NCI-H2081 (cell line): ENCODE measurements at places on chromosomes 7 and 10.

DNA sequence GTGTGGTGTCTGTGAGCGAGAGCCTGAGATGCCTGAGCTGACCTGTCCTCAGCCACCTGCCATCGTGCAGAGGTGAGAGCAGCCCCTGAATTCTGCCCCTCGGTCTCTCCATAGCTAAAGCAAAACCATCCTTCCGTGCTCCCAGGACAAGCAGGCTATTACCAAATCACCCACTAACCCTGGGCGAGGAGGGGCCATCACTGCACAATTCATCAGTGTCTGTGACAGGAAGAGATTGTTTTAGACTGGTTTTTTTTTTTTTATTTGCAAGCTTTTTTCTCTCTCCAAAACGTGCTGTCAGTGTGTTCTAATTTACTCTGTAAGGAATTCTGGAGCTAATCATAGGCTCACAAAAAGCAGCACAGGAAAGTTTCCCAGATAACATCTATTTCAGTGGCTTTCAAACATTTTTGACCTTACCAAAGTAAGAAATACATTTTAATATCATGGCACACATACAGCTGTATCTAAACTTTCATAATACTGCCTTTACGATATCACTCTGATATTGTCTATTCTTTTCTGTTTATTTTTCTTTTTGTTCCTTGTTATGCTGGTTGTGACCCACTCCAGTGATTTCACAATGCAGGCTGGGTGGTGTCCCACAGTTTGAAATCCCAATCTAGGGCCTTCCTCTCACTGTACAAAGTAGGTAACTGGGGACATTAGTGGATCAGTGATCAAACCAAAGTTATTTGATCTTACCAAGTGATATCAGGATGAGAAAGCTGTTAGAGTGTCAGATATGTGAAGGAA is 62.8 kb downstream of the EGFR start:
- no peak for DNase-seq

DNA sequence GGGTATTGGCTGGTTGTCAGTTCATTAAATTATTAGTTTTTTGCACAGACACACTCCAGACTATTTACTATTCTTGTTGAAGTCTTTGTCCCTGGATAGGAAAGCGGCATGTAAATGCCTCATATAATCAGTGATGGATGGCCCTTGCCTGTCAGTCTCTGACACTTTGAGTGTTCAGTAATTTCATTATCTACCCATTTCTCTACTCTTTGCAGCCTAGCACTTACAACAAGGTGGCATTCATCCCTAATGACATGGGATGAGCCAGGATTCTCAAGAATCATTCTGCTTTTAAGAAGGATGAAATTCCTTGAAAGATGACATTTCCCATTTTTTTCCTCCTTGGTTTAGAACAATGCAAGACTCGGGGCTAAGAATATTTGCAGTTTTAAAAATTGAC is 155.7 kb downstream of the SORCS3 start:
- no peak for DNase-seq

GRCh38 chr10:68296843-68297663 is 34.8 kb upstream of the HNRNPH3 start:
- DNase-seq = no peak

GRCh38 chr7:87094322-87094721 is 34.9 kb upstream of the ELAPOR2 start:
- no peak for DNase-seq

GRCh38 chr7:112414855-112415490 is 35.3 kb upstream of the IFRD1 start:
- peak; percentile 70 for DNase-seq

DNA sequence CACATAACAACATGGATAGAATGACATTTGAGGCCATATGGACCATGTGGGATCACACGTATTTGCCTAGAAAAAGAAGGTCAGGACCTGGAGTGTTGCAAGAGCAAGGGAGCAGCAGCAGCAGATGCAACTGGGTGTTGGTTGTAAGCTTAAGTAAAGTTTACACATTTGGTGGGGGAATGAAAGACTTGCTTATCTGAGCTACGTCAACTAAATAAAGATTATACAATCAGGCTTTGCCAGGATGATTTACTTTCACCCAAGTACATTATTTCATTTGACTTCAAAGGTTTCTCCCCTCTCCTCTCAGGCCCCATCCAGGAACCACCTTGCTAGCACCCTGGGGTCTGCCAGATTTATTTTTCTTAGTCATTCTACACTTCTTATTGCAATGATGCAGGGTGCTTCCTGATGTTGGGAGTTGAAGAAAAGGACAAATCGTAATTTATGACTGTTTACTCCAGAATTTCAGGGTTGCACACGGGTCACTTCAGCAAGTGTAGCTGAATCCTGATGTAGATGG is 591.9 kb upstream of the IGFBP3 start:
- no peak for DNase-seq

- peak; percentile 14 for DNase-seq
These were observed 34.4 kb upstream of the SLF2 start for GRCh38 chr10:100878291-100878910.

DNA sequence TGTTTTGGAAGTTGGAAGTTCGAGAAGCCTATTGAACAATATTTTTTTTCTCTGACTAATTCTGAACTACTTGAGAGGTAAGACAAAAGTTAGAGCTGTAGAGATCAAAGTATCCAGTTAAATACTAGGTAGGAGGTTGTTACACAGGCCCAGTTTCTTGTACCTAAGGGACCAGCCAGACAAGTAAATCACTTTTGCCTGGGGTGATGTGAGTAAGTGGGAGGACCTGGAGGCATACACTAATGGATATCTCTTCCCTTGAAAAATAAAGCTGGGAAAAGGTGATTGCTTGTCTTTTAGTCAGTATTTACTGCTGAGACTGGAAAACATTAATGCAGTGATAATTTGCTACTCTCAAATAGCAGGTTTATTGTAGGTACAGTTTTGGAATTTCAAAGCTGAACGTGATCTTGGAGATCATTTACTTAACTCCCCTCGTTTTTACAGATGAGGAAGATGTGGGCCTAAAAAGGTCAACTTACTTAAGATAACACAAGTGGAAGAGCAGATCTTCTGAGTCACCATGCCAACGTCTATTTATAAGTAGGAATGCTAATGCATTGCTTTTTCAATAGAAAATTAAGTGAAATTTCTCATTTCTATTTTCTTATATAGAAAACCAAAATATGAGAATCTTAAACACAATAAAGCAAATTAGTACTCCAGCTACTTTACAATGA is 181.3 kb downstream of the PPP1R9A start:
- DNase-seq = no peak

GRCh38 chr10:13708256-13708990 is 121.7 kb downstream of the PRPF18 start:
- no peak for DNase-seq

- DNase-seq = no peak
These were observed 362.3 kb upstream of the MTPN start for GRCh38 chr7:136339464-136339863.

DNA sequence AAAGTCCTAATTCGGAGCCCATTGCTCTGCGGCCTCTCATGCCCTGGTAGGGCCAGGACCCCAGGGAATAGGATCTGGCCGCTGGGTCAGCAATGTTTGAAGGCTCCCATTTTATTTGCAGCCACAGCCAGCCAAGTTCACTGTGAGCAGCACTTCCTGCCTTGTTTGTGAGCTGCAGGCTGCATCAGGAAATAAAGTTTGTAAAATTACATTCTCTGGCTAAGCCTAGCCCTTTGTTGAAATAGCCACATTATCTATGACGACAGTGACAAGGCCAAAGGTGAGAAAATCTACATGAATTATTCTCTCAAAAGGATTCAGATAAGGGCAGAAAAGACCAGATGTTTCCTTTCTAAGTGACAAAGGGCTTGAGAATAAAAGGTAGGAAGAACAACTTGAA is 23.7 kb upstream of the ITGB1 start:
- DNase-seq = no peak

- DNase-seq = no peak
These were observed 273.5 kb downstream of the TWIST1 start for GRCh38 chr7:18843979-18844378.

DNA sequence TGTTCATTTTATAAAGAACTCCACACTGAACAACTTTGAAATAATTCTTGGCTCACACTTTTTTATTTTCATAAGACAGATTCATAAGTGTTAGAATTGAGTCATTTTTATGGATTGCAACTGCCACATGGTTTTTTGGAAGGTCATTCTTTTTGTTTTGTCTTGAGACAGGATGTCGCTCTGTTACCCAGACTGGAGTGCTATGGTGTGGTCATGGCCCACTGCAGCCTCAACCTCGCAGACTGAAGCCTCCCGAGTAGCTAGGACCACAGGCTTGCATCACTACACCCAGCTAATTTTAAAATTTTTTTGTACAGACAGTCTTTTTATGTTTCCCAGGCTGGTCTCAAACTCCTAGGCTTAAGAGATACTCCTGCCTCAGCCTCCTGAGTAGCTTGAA is 20.3 kb downstream of the BMS1 start:
- DNase-seq = no peak

- no peak for DNase-seq
These were observed 111.8 kb downstream of the VIPR2 start for GRCh38 chr7:159032753-159033472.

GRCh38 chr7:44547536-44548231 is 6.6 kb upstream of the NPC1L1 start:
- no peak for DNase-seq

DNA sequence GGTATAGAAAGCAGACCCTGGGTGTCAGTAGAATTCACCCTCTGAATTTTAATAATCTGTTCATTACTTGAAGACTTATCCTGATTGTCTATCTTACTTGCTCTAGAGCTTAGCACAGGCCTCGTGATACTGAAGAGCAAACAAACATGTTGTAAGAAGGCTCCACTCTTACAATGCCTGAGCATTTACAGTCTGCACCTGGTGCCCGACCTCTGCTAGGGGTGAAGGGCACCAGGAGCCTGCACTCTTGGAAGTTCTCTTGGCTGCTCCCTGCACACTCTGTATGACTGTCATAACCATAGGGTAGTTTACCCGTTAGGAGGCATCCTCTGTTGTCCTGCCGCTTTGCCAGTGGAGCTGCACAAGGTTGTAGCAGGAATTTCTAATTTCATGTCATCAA is 91.3 kb upstream of the NPY start:
- no peak for DNase-seq

DNA sequence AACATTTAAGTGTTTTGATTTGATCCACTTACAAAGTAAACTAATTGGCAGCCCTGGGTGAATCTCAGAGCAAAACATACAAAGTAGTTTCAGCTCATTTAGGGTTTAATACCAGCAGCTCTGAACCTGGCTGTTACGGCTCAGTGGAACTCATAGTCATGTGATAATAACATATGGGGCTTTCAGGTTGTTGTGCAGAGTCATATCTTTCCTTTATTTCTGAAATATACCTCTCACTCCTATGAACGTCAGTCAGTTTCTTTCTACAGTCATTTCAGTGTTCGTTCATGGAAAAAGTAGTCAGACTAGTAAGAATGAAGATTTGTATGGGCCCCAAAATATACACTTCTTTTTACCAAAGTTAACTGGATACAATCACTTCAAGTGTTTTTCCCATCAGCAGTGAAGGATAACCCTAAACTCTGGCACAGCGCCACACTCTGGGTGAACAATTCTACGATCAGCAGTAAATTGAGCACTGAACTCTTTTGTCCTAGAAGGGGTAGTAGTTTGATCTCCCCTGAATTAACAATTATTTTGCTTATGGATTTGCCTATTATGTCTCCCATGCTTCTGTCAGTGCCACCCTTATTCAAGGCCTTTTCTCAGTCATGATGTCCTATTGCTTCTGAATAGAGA is 218.6 kb downstream of the THSD7A start:
- DNase-seq = no peak

- DNase-seq = no peak
These were observed 237.3 kb upstream of the ZMIZ1 start for GRCh38 chr10:78831461-78831860.

- DNase-seq = no peak
These were observed 353.2 kb downstream of the ADRA2A start for GRCh38 chr10:111430070-111430469.

GRCh38 chr10:5854131-5854475 is 35.6 kb downstream of the ANKRD16 start:
- no peak for DNase-seq

- DNase-seq = no peak
These were observed 94.1 kb upstream of the ZNF800 start for GRCh38 chr7:127486654-127487053.

DNA sequence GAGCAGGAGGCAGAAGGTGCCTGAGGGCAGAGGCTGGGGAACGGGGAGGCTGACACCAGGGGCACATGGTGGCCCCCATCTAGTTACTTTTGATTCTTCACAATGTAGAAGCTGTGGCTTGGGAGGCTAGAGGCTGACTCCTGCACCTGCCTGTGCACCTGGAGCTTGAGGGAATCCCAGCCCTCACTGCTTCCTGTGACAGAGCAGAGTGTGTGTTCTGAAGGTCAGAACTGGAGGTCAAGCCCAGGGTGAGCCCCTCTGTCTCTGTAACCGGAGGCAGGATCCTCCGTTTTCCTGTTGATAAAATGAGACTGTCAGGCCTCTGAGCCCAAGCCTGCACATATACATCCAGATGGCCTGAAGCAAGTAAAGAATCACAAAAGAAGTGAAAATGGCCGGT is 124.8 kb downstream of the ACTR3B start:
- no peak for DNase-seq

- no peak for DNase-seq
These were observed 786.1 kb downstream of the CNTNAP2 start for GRCh38 chr7:146902728-146903127.

DNA sequence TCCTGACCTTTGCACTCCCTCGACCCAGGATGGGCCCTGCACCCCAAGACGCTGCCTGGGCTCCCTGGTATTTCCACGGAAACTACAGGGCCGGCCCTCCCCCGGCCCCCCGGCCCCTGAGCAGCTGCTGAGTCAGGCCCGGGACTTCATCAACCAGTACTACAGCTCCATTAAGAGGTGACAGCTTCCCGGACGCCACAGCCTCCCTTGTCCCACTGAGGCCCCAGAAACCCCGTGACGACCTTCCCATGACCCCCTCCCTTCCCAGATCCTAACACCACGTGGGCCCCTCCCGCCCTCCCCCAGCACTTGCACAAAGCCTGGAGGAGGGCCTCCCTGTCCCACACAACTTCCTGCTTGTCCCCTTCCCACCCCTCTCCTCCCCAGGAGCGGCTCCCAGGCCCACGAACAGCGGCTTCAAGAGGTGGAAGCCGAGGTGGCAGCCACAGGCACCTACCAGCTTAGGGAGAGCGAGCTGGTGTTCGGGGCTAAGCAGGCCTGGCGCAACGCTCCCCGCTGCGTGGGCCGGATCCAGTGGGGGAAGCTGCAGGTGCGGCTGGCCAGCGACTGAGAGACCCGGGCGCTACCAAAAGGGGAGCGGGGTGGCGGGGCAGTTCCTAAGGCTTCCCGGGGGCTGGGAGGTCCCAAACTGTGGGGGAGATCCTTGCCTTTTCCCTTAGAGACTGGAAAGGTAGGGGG is 5.7 kb downstream of the NOS3 start:
- DNase-seq = no peak

DNA sequence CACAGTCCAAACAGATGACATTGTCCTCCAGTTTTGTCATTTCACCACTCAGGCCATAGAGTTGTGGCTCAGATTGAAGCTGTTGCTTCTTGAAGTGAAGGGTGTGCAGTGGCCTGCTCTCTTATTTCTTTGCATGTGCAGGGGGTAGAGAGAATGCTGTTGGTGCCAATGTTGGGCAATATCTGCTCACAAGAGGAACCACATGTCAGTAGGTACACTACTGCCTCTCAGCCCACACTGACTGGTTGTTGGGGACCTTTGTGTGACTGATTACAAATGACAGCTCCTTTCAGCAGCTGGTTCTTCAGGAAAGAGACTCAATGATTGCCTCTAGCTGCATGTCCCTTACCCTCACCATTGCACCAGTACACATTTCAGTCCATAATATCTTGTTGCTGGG is 21.9 kb upstream of the SFTPA1 start:
- no peak for DNase-seq

- peak; percentile 10 for DNase-seq
These were observed 51.7 kb downstream of the SGMS1 start for GRCh38 chr10:50572017-50572491.

GRCh38 chr10:94097656-94098055 is 103.9 kb downstream of the PLCE1 start:
- DNase-seq = no peak
